ENCODE measurements at places on chromosomes 11 and 22. TPM values are rescaled to one million over a fixed set of nuclear protein-coding genes. Genes with fewer than 3 reads are reported as not detected.

DNA sequence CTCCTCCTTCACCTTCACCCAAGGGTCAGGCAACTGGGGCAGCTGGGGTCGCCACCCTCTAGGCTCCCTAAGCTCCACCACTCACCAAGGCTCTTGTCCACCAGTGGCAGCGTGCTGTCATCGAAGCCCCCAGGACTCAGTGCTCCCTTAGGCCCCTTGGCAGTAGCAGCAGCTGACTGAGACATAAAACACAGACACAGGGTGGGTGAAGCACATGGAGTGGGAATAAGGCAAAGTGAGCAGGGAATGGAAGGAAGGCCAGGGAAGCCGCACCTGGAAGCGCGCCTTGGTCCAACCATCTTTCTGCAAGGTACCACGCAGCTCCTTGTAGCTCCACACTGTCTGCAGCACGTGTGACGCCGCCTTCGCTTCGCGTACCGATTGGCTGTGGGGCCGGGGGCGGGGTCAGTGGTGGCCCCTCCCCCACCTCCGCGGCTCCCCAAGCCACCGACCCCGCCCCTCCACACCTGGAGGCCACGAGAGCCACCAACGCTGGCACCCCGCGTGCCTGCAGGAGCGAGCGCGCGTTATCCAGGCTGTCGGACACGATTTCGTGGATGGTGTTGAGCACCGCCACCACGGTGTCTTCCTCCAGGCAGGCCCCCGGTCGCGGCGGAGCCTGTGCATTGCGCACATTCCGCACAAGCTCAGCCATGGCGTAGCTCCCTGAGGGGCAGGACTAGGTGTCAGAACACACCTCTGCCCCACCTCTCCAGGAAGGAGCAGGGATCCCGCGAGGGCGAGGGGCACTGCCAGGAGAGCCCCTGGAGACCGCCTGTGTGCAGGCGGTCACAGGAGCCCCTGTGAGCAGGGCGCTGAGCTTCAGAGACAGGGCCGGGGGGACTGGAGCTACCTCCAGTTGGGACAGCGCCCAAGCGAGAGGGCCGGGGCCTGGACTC, 31.3 kb upstream of the TXNRD2 start:
- DNase-seq = no peak

- no peak for DNase-seq
Measured at GRCh38 chr11:62600367-62601121, 1.1 kb downstream of the MTA2 start.

DNA sequence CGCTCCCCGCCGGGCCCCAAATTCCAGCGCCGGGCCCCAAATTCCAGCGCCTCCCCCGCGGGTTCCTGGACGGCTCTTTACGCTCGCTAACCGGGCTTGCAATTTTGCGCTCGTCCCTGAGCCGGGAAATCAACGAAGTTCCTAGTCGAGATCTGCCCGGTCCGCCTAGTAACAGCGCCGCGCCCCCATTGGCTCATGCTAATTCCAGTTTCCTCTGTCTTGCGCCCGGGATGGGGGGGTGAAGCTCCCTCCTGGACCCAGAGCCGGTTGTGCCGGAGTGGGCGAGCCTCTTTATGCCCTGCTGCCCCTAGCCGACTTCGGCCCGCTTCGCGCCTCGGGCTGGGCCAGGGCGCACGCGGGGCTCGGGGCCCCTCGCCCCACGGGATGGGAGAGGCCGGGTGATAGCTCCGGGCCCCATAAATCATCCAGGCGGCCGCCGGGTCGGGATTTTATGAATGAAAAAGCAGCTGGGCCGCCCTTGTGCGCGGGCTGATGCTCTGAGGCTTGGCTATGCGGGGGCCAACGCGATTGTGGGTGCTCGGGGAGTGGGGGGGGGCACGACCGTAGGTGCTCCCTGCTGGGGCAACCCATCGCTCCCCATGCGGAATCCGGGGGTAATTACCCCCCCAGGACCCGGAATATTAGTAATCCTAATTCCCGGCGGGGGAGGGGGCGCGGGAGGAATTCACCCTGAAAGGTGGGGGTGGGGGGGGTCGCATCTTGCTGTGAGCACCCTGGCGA, 1.8 kb upstream of the CCND1 start:
- peak; percentile 93 for DNase-seq

DNA sequence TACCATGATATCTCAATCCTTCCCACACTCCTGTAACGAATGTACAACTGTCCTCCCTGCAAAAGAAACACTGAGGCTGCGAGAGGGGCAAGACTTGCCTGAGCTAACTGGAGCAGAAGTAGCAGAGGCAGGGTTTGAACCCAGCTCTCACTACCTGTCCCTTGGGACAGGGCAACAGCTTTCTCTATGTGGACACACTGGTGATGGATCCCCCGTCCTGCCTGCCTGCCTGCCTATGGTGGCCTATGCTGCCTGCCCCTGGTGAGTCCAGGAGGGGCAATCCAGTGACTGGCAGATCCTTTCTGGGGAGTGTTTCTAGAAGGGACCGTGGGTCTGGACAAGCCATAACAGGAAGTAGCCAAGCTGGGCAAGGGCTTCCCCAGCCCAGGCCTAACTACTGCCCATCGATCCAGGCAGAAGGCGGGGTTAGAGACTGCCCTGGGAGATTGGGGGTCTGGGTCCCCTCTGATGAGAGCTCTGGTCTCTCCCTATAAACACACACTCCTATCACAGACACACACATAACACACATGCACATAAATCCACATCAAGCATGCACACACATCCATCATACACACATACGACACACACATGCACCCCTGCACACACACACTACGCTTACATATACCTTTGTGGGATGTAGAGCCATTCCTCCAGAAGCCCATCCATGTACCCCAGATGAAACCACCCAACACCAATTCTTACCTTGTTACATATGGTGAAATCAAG, 1.1 kb upstream of the EMID1 start:
- DNase-seq = no peak

DNA sequence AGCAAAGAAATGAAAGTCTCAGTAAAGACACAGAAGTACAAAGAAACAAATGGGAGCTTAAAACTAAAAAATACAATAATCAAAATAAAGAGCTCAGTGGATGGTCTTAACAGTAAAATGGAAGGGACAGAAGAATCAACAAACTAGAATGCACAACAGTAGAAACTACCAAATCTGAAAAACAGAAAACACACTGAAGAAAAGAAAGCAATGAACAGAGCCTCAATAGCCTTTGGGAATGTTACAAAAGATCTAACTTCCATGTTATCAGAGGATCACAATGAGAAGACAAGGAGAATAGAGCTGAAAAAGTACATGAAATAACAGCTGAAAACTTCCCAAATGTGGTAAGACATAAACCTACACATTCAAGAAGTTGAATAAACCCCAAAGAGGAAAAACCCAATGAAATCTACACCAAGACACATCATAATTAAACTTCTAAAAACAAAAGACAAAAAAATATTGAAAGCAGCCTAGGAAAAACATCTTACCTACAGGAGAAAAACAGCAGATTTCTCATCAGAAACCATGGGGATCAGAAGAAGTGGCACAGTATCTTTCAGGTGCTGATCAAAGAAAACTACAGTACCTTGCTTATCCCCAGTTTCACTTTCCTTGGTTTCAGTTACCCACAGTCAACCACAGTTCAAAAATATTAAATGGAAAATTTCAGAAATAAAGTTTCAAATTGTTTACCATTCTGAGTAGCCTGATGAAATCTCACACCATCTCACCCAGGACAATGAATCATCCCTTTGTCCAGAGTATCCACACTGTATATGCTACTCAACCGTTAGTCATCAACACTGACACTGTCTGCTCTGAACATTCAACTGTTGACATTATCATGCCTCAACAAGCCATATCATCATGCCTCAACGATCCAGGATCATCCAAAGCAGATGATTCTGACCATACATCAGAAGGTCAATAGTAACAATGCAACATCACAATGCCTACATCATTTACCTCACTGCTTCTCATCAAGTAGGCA, 22.2 kb downstream of the RRAS2 start:
- DNase-seq = no peak

Gene LGALS12
- polyA plus RNA-seq = 0.09 TPM

GRCh38 chr11:47499614-47500013, 50.7 kb upstream of the RAPSN start:
- DNase-seq = no peak

- no peak for DNase-seq
Measured at GRCh38 chr11:12066056-12066798, 44.2 kb upstream of the MICAL2 start.

Gene RTN3
- polyA plus RNA-seq = 194 TPM

- DNase-seq = no peak
Measured at GRCh38 chr11:60946601-60947264, 5.2 kb downstream of the SLC15A3 start.

DNA sequence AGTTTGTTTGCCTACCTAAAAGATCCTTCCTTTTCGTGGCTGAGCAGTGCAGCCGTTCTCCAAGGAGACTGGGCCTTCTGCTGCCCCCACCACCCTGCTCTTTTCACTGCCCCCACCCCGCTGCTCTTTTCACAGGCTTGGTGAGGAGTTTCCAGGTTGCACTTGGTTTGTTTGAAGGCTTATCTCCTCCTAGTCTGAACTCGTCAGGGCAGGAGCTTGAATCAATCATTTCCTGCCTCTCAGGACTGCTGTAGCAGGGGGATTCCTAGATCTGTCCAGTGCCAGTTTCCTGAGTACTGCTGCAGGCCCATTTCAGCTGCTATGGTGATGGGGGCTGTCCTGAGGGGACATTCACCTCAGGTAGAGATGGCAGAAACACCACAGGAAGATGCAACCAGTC, 10.0 kb downstream of the MED15 start:
- no peak for DNase-seq

Gene SLC7A4
- 1.2 TPM for polyA plus RNA-seq

DNA sequence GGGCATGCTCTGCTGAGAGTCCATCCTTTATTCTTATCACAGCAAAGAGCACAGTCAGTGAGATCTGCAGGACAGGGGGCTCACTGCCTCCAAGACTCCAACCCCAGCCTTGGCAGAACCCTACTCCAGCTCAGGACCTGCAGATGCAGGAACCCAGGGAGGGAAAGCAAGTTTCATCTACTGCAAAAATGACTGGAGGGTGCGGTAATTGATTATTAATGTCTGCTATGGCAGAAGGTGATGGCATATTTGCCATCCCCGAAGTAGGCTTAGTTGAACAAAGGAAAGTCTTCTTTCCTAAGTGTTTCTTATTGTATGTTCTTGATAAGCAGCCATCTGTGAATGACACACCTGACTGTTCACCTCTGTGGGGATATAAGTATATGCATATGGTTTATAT, 9.2 kb downstream of the SCUBE1 start:
- DNase-seq = no peak

DNA sequence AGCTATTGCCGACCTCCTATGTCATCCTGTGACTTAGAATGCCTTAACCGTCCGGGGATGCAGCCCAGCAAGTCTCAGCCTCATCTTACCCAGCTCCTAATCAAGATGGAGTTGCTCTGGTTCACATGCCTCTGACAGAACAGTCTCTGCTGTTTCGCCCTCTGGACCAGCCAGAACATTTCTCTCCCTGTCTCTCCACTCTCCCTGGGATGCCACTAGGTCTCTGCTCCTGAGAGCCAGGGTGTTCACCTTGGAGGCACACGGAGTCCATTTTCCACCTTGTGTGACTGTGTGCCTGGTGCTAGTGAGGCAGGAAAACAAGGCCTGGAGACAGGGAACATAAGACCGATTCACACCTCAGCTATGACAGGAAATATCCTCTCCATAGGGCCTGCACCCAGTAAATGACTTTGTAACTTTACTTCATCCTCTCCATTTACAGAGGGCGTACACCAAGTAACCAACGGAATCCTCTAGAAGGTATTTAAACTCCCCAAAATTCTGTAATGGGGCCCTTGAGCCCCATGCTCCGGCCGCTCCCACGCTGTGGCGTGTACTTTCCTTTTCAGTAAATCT, 16.8 kb upstream of the B4GALNT4 start:
- no peak for DNase-seq

DNA sequence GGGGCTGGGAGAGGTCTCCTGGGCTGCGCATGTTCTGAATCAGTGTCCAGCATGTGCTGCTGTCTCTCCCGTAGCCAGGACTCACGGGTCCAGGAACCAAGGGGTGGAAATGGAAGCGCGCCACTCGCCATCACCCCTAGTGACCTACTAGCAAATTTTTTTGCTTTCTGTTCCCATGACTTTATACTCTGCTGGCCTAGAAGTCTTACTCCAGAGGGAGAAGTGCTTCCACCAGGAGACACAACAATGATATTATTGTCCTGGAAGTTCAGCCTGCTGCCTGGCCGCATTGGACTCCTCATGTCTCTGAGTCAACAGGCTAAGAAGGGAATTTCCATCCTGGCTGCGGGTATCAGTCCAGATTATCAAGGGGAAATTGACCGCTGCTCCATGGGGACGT, 729.7 kb downstream of the BRD1 start:
- DNase-seq = no peak

Gene CHEK1
- 15.7 TPM for polyA plus RNA-seq

Gene P2RY6
- polyA plus RNA-seq = 1.1 TPM

DNA sequence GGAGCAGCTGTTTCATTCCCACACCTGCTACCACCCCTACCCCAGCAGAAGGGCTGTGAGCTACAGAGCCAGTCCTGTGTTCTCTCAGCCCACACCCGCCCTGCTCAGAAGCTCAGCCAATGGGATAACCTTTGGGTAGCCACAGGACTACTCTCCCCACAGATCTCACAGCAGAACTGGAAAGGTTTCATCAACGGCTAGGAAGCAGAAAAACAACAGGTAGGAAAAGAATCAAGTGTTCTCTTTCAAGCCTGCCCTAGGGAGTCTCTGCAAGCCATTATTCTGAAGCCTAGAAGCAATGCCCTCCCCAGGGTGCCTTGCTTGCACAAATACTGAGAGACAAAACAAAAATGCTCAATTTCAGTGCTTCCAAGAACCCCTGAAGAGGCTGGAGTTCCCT, 77.2 kb downstream of the TMPRSS5 start:
- DNase-seq = no peak

- DNase-seq = no peak
Measured at GRCh38 chr11:60111793-60112192, 23.3 kb downstream of the MS4A2 start.

DNA sequence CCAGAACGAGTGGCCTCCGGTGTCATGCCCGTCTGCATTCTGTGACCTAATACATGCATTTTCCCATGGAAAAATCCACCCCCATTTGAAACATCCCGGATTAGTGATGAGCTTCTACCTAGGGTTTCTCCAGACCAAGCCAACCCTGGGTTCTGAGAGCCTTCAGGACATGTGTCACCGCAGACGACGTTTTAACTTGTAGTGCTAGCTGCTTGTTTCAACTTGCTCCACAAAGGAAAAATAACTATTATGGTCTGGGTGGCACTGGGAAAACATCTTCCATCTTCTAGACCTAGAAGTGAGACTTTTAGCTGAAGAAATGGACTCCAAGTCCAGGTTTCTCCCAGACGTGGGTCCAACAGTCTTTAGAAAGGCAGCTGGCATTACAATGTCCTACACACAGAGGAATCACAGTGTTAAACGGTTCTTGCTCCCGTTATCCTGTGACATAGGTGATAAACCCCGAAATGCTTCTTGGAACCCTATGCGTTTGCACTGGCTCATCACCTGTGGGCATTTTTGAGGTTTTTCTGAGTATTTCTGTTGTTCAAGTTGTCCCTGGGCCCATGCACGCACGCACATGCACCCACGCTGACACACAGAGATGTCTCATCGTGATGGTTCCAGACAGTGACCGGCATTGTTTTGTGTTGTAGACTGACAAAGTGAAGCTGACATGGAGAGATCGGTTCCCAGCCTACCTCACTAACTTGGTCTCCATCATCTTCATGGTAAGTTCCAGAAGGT, 46.6 kb upstream of the FADD start:
- no peak for DNase-seq

GRCh38 chr22:22371031-22371541, 126.5 kb downstream of the VPREB1 start:
- DNase-seq = no peak

Measured in left renal pelvis (tissue), 4 donors.